ENCODE measurements at places on chromosomes 2 and 18. TPM values are rescaled to one million over a fixed set of nuclear protein-coding genes. Genes with fewer than 3 reads are reported as not detected.

GRCh38 chr18:10322435-10322834, 132.0 kb upstream of the APCDD1 start:
- H3K27me3 ChIP-seq, result no peaks in the 10 kb centered on the region
- DNase-seq, result no peak
- H3K36me3 ChIP-seq, result no peaks in the 10 kb centered on the region
- no peak overlapping the region for H3K4me3 ChIP-seq
- no peak overlapping the region for H3K27ac ChIP-seq

DNA sequence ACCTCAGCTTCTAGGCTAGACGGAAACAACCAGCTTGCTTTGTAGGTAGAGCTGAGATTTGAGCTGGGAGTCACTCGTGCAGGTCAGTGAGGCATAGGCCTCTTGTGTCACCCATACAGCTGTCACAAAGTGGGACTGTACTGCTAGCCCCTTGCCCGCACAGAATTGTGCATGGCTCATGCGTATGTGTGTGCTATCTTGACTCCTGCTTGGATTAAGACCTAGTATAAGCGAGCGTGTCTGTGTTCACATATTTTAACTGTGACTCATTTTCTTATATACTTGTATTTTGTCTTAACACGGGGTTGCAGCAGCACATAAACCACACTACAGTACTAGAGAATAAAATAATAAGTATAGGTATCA, 20.1 kb downstream of the CEP68 start:
- H3K4me1 ChIP-seq, result peaks cover 42% of the 10 kb centered on the region
- no peaks in the 10 kb centered on the region for H3K27me3 ChIP-seq
- no peak overlapping the region for H3K4me3 ChIP-seq
- no peak for DNase-seq
- H3K27ac ChIP-seq, result peak overlapping the region; percentile 48
- H3K36me3 ChIP-seq, result peaks cover 7% of the 10 kb centered on the region

GRCh38 chr2:69032336-69032735, 19.4 kb downstream of the ANTXR1 start:
- H3K27ac ChIP-seq, result no peak overlapping the region
- no peak for DNase-seq
- no peaks in the 10 kb centered on the region for H3K36me3 ChIP-seq

LAMA1 gene
- total RNA-seq, result 0.15 TPM

DNA sequence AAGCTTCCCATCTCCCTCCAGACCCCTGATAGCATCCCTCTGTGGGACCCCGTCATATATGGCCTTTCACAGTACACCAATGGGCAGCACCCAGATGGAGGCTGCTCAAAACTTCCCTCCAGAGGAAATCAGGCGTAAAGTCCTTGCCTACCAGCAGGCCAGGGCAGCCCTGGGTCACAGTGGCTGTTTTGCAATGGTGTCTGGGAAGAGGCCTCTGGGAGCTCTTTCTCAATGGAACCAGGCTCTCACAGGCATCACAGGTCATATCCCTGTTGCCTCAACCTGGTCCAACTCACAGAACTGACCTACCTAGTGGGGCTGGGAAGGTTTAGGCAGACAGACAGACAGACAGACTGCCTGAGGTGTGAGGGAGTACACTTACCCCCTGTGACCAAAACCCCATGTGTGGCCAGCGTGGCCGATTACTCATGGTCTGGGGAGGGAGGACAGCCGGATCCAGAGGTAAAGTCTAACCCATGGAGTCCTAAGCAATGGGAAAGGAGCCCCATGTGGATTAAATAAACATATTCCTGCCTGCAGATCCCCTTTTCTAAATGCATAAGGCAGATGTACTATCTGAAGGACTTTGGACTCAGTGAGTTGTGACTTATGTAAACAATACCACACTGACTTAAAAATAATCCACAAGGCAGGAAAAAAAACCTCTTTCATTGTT, 58.2 kb downstream of the BCL2L11 start:
- peaks cover 2% of the 10 kb centered on the region for H3K27me3 ChIP-seq
- H3K4me1 ChIP-seq, result no peaks in the 10 kb centered on the region
- DNase-seq, result no peak
- H3K4me3 ChIP-seq, result no peak overlapping the region
- H3K27ac ChIP-seq, result no peak overlapping the region
- H3K36me3 ChIP-seq, result no peaks in the 10 kb centered on the region

GRCh38 chr18:59143441-59143840, 3.8 kb downstream of the SEC11C start:
- no peak for DNase-seq
- H3K4me3 ChIP-seq, result no peak overlapping the region
- H3K4me1 ChIP-seq, result peaks cover 14% of the 10 kb centered on the region
- no peak overlapping the region for H3K27ac ChIP-seq
- no peaks in the 10 kb centered on the region for H3K36me3 ChIP-seq

ECEL1 gene
- 0.85 TPM for total RNA-seq

- H3K36me3 ChIP-seq, result no peaks in the 10 kb centered on the region
- DNase-seq, result no peak
- no peak overlapping the region for H3K27ac ChIP-seq
- H3K27me3 ChIP-seq, result peaks cover 11% of the 10 kb centered on the region
- H3K4me1 ChIP-seq, result no peaks in the 10 kb centered on the region
These were observed 5.9 kb downstream of the LYPD1 start for GRCh38 chr2:132664096-132664495.

GRCh38 chr2:96885432-96886347, 15.8 kb upstream of the SEMA4C start:
- H3K27me3 ChIP-seq, result no peaks in the 10 kb centered on the region
- H3K4me3 ChIP-seq, result no peak overlapping the region
- peaks cover 19% of the 10 kb centered on the region for H3K4me1 ChIP-seq
- no peak overlapping the region for H3K27ac ChIP-seq
- DNase-seq, result no peak
- no peaks in the 10 kb centered on the region for H3K36me3 ChIP-seq

EPAS1 gene
- 123 TPM for total RNA-seq

- H3K4me1 ChIP-seq, result no peaks in the 10 kb centered on the region
- no peaks in the 10 kb centered on the region for H3K36me3 ChIP-seq
- no peak for DNase-seq
These were observed 126.7 kb downstream of the TMX3 start for GRCh38 chr18:68588169-68588568.

ZNF2 gene
- 3.1 TPM for total RNA-seq

MEIS1 gene
- 6.1 TPM for total RNA-seq

DNA sequence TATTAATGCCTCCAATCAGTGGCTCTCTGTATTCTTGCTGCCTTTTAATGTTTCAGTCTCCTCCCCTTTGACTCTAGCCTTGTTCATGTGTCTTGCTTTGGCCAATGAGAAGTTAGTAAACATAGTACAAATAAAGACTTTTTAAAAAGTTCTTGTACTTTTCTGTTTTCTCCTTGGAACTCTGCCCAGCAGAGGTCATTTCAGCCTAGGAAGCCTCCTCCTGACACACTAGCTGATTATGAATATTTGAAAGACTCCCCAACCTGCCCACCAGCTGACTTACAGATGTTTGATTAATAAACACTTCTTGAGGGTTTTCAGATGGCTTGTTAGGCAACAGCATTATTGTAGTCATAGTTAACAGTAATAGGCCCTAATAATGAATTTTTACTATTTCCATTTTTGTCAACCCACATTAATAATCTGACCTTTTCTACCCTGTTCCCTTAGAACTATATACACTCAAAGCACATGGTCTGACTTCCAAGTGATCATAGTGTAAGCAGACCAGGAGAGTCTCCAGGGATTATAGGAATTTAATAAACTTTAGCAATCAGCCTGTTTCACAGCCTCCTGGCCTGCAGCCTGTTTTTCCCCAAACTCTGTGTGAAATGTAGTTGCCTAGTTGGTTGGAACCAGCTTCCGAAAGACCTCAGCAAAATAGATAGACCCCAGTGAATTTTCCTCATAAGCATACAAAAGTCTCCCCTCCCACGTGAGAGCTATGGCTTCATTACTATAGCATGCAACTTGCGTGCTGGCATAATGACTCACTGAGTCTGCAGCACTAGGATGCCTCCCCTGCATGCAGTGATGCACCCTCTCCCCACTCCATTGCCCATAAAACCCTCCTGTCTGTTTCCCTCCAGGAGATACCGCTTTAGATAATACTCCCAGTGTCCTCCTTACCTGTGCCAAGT, 670.7 kb upstream of the ZNF804A start:
- H3K36me3 ChIP-seq, result no peaks in the 10 kb centered on the region
- H3K4me3 ChIP-seq, result no peak overlapping the region
- no peaks in the 10 kb centered on the region for H3K27me3 ChIP-seq
- DNase-seq, result no peak

- H3K4me3 ChIP-seq, result no peak overlapping the region
- no peaks in the 10 kb centered on the region for H3K36me3 ChIP-seq
- DNase-seq, result no peak
- no peak overlapping the region for H3K27ac ChIP-seq
These were observed 42.1 kb downstream of the NPAS2 start for GRCh38 chr2:100862081-100862480.

DNA sequence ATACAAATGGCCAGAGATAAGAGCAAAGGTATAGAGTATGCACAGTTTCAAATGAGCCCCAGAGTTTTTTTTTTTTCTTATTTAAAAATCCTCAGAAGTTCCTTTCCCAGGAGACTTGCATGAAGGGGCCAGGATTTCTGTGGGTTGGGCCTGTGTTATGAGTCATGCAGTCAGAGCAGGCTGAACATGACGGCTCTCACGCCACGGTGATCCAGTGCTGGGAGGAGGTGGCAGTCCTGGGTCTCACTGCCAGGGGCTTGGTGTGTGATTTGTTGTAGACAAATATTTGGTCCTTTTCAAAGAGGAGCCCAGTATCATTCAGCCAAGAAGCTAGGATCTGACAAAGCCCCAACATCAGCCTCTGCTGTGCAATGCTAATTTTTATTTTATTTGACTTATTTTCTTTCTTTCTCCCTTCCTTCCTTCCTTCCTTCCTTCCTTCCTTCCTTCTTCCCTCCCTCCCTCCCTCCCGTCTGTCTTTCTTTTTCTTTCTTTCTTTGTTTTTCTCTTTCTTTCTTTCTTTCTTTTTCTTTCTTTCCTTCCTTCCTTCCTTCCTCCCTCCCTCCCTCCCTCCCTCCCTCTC, 10.4 kb upstream of the KCNE4 start:
- H3K27ac ChIP-seq, result no peak overlapping the region
- no peaks in the 10 kb centered on the region for H3K27me3 ChIP-seq
- no peak overlapping the region for H3K4me3 ChIP-seq
- no peaks in the 10 kb centered on the region for H3K4me1 ChIP-seq
- H3K36me3 ChIP-seq, result no peaks in the 10 kb centered on the region

- no peak overlapping the region for H3K27ac ChIP-seq
- H3K4me3 ChIP-seq, result no peak overlapping the region
- no peaks in the 10 kb centered on the region for H3K36me3 ChIP-seq
- peaks cover 5% of the 10 kb centered on the region for H3K4me1 ChIP-seq
- no peak for DNase-seq
These were observed 30.5 kb downstream of the HPCAL1 start for GRCh38 chr2:10333247-10333613.

TRAK2 gene
- total RNA-seq, result 44.5 TPM

- no peak for DNase-seq
- H3K27me3 ChIP-seq, result no peaks in the 10 kb centered on the region
- no peak overlapping the region for H3K4me3 ChIP-seq
- no peaks in the 10 kb centered on the region for H3K4me1 ChIP-seq
- no peaks in the 10 kb centered on the region for H3K36me3 ChIP-seq
- no peak overlapping the region for H3K27ac ChIP-seq
These were observed 18.9 kb downstream of the SDC1 start for GRCh38 chr2:20205915-20206524.

DNA sequence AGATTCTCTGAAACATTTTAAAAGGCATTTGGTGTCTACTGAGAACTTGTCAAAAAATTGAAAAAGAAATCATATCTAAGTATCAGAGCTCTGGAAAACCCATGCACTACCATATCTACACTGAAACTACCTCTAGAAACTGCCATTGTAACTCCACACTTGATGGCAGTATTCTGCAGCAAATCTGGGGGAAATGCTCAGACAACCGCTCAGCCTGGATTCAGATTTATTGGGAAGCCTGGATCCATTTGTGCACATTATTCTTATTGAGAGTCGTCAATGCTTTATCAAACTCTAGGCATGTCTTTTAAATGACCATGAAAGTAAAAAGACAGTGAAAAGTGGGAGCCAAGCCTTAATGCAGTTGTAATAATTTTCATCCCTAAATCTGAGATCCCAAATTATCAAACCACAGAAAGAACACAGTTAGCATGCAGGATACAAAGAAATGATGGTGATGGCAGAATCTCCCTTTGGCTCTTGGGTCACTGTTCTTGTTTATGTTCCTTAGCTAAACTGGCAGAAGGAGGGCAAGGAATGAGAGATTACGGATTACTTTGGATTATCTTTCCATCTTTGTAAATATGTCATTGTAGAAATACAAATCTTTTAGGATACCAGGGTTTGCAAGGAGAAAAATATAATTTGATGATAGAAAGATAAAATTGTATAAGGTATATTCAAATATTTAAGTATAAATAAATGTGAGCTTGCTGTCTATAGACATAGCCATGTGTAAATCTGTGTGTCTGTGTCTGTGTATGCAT, 512.1 kb upstream of the SYT4 start:
- H3K4me3 ChIP-seq, result no peak overlapping the region
- no peaks in the 10 kb centered on the region for H3K4me1 ChIP-seq
- H3K27ac ChIP-seq, result no peak overlapping the region
- H3K27me3 ChIP-seq, result no peaks in the 10 kb centered on the region
- DNase-seq, result no peak

POTEI gene
- not detected for total RNA-seq

- H3K27ac ChIP-seq, result no peak overlapping the region
- DNase-seq, result peak; percentile 34
- H3K27me3 ChIP-seq, result no peaks in the 10 kb centered on the region
- H3K36me3 ChIP-seq, result peaks cover 16% of the 10 kb centered on the region
- H3K4me1 ChIP-seq, result no peaks in the 10 kb centered on the region
- H3K4me3 ChIP-seq, result no peak overlapping the region
These were observed 25.4 kb downstream of the SP100 start for GRCh38 chr2:230441227-230441897.

CRYGD gene
- total RNA-seq, result not detected

SCN3A gene
- total RNA-seq, result 0.10 TPM

DNA sequence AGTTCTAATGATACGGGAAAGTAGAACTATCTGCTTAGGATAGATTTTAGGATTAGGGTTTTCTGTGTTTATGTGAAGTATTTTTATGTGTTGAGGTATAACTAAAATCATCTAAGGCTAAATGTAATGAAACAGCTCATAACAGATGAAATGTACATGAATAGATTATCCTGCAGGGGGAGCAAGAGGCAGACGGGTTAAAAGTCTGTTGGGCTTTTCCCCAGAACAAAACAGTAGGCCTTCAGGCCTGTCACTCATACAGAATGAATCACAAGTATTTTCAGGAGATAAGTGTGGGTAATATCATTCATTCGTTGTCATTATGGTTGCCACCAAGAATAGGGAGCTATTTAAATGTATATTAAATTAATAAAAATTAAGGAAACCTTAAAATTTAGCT, 107.9 kb upstream of the IL1R2 start:
- H3K36me3 ChIP-seq, result peaks cover 63% of the 10 kb centered on the region
- DNase-seq, result no peak
- H3K4me1 ChIP-seq, result peaks cover 6% of the 10 kb centered on the region
- H3K27me3 ChIP-seq, result no peaks in the 10 kb centered on the region

GRCh38 chr18:76994086-76994654, 138.4 kb downstream of the MBP start:
- H3K4me3 ChIP-seq, result no peak overlapping the region
- H3K27me3 ChIP-seq, result no peaks in the 10 kb centered on the region
- no peak overlapping the region for H3K27ac ChIP-seq
- H3K4me1 ChIP-seq, result no peaks in the 10 kb centered on the region

Measured in psoas muscle (tissue), 8 donors.